Cerebellar cortex (tissue), 1 donor: ENCODE measurements at places on chromosomes 6 and 20.

GRCh38 chr6:150813319-150813992 is 52.0 kb upstream of the MTHFD1L start:
- DNase-seq, result no peak

GRCh38 chr6:15444081-15444731 is 198.3 kb downstream of the JARID2 start:
- DNase-seq, result no peak

DNA sequence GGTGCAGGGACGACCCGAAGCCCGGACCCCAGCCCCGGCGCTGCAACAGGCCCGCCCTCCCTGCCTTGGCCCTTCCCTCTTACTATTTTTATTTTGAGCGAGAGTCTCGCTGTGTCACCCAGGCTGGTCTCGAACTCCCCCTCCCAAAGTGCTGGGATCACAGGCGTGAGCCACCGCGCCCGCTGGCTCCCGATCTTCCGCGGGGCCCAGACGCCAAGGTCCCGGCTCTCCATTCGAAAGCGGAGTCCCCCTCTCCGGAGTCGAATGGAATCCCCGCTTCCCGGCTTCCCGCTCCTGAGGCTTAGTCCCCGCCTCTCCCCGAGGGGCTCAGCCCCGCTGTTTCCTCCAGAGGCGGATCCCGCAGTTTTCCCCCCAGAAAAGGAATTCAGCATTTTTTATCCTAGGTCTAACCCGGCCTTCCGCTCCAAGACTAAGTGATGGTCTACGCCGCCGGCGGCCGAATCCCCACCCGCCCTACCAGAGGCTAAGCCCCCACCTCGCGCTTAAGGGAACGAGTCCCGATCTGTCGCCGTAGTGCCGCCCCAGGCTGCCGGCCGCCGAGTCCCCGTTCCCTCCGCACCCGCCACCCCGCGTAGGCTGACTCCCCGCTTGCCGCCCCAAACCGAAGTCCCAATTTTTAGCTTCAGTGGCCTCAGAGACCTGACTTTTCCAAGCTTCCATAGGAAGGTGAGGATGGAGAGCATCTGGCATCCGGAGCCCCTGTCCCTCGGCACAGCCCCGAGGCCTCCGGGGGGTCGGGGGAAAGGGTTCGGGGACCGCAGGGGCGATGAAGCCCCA is 11.5 kb upstream of the TMC2 start:
- DNase-seq, result no peak

GRCh38 chr6:95285881-95286280 is 291.5 kb upstream of the MANEA start:
- no peak for DNase-seq

DNA sequence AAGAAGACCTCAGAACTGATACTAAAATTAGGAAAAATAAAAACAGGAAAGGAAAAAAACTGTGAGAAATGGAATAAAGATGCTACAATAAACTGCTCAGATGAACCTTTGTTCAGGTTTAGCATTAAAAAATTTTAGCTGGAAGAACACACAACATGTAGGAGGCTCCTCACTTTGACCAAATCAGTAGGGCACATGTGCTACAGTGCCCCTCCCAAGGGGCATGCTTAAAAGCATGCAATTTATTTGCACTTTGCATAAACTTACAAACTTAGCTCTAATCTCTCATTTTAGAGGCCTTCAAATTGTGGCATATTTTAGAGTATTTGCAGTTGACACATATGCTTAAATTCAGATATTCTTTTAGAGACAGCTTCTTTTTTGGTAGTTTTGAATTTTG is 570.2 kb downstream of the UTRN start:
- DNase-seq, result no peak

- peak; percentile 68 for DNase-seq
These were observed 68.4 kb upstream of the RBM24 start for GRCh38 chr6:17212546-17213371.

DNA sequence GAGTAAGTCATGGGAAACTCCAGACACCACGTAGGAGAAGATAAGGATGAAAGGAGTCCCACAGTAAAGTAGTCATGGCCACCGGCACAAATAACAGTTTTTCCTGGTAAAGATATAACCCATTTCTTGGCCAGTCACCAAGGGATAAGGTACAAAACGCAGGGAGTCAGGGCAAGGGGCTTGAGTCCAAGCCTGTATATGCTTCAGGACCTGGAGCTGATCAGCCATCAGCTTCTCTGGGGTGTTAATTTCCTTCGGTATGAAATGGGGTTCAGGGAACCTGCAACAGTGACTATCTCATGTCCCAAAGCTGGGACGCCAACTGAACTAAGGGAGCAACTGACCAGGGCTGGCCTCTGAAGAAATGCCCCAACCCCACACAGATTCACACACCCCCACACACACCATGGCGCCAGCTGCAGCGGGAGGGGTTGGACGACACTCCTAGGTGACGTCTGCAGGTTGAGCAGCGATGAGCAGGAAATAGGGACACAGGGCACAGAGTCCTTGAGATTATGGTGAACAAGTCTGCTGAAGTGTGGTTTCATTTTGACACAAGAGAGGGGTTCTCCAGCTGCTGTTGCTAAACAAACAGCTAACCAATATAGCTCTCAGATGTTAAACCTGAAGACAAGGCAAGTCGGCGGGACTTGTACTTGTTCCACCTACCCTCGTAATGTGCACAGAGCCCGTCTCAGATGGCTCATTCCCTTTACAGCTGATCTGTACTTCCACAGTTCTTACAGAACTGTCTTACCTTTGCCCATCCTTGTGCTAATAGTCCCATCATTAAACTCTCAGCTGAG is 7.4 kb upstream of the ADTRP start:
- DNase-seq, result no peak

GRCh38 chr6:68716620-68717019 is 81.5 kb downstream of the ADGRB3 start:
- DNase-seq, result no peak
